ENCODE measurements at places on chromosomes 16 and 17.

DNA sequence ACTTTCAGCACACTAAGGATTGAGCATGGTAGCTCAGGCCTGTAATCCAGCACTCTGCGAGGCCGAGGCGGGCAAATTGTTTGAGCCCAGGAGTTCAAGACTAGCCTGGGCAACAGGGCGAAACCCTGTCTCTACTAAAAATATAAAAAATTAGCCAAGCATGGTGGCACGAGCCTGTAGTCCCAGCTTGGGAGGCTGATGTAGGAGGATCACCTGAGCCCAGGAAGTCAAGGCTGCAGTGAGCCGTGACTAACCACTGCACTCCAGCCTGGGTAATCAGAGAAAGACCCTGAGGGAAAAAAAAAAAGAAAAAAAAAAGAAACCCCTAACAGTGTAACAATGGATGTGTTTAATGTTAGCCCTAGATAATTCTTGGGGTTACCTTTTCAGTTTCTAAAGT, 24.0 kb downstream of the PARN start:
- no peak for DNase-seq

DNA sequence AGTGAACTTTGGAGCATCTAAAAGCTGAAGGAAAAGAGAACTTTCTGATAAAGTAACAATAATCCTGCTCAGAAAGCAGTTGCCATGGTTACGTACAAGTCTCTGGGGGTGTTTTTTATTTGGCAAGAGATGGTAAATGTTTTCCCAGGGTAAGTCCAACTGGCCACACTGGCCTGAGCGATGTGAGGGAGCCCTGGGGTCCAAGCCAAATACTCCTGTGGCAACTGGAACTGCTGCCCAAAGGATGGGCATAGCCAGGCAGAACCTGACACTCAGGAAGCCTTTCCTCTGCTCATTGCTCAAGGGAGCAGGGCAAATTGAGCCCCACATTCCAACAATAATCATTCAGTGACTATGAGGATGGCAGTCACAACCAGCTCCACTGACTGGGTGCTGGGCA, 26.8 kb upstream of the WSCD1 start:
- DNase-seq, result no peak

GRCh38 chr16:22250522-22250921, 44.4 kb downstream of the EEF2K start:
- DNase-seq, result no peak

DNA sequence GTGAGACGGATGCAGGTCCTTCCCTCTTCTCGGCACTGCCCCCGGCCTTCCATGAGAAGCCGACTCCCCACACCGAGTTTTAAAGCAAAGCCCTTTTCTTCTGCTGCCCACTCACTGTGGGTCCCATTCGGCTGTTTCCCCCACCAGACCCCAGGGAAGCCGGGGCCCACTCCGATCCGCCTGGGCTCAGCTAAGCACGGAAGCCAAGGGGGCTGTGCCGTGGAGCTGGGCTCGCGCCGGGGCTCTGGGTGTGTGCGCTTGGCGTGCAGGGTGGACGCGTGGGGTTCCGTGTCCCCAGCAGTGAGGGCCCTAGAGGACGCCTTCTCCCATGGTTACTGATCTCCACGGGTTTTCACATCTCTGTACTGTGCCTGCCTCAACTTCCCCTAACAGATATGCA, 68.5 kb downstream of the KLHDC4 start:
- no peak for DNase-seq

DNA sequence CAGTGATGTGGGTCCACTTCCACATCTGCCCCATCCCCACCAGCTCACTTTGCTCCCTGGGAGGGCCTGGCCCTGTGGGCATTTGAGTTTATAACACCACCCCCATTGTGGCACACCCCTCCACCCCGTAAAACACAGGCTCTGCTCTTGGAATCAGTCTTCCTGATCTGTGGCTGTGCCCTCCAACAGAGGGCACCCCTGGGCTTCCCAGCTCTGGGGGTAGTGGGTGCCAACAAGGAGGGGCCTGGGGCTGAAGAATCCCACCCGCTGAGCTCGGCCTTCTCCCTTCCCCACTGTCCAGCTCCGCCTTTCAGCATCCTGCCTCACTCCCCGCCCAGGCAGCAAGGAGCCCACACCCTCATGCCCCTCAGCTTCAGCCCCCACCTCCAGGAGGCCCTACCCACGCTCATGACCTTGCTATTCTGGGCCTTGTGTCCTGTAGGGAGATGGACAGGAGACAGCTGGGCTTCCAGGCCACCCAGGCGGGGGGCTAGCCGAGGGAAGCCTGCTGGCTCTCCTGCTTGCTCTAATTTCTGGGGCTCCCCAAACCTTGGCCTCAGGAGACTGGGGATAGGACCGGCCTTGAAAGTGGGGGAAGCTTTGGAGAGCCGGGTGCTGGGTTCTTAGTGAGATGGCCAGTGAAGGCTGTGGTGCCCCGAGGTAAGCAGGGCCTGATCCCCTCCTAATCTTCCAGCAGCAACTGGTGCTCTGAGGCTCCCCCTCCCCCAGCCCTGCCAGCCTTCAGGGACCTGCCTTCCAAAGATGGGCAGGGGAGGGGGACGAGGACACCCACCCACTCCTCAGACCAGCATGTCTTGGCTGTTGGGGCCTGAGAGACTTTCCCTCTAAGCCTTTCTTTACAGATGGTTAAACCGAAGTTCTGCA, 2.9 kb upstream of the ATP2A1 start:
- DNase-seq, result no peak

DNA sequence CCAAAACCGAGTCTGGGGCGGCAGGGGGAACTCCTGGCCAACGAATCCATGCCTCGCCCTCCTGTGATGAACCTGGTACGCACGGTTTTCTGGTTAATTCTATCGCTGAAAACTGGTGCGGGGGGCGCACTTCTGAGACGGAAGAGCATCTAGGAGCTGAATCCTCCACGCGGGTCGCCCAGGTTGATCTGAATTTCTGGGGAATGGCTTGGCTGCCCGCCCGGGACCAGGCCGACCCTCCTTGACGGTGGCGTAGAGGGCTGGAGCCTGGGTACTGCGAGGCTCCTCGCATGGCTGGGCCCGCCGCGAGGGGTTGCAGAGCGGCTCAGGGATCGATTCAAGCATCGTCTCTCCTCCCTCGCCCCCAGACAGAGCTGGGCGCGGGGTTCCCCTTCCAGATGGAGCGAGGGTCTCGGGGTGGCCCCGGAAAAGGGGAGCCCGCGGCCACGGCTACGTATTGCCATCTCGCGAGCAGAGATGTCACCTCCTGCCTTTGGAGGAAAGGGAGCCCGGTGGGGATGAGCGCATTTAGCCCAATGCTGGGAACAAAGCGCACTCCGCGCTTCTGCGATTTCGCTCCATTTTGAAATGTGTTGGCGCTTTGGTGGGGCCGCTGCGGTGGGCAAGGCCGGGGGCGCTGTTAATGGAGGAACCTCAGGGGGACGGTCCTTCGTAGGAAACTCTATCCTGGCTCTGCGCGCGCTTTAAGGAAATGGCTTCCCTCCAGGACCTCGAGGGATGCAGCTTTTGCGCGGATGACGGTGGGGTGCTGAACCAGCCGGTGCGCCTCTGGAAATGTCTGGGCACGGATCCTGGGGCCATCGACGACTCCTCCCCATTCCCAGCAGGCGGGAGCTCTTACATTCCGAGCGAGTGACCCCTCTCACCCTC, 2.7 kb downstream of the MAPT start:
- peak; percentile 25 for DNase-seq

DNA sequence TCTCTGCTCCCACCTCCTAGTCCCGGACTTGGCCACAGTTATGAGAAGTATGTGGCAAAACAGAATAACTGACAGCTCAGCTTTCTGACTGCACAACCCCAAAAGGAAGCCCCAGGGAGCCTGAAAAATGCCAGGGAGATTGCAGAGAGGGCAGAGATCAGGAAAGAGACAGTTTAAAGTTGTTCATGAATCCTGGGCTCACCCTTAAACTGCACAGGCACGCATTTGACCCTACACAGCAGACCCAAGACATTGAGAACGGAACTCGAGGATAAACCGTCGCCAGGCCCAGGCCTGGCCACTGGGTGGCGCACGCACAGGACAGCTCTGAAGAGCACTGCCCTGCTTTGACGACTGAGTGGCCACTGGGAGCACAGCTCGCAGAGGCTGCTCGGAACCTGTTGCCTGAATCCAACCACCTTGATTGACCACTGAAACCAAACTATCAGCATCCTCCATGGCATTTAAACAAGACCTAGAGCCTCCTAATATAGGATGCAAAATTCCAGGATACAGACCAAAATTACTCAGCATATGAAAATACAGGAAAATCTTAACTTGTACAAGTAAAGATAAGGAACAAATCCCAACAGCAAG, 114.0 kb downstream of the C16orf95 start:
- no peak for DNase-seq

GRCh38 chr16:72537664-72538063, 365.7 kb upstream of the PMFBP1 start:
- no peak for DNase-seq

- peak; percentile 27 for DNase-seq
Observed at GRCh38 chr17:2854143-2855055, 58.2 kb downstream of the RAP1GAP2 start.

All from activated T-cell treated with anti-CD3 and anti-CD28 coated beads, Interleukin-2, amount 50 U/mL, for 1 hour (primary cell).